ENCODE measurements at places on chromosomes 7 and 10.

DNA sequence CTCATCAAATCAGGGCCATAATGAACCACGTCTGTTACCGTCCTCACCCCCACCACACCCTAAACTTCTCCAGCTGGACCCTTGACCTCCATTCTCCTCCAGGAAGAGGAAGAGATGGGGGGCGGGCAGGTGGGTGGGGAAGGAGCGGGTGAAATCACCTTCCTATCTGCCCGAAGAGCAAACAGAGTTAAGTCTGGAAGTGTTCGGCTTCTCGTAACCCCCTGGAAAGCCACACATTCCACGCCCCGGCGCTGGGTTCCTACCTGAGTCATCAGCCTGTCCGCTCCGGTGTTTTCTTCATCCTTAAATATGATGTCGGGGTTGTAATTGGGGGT is 736 bp downstream of the SHH start:
- no peak for DNase-seq

- no peak for DNase-seq
These were observed at the start of gene CALHM3 for GRCh38 chr10:103479135-103479534. CALHM3 (minus strand) TSS chr10:103479240; CDS start chr10:103479032, 208 bp downstream.

GRCh38 chr7:55271661-55272060 is 93.5 kb upstream of the LANCL2 start:
- no peak for DNase-seq

DNA sequence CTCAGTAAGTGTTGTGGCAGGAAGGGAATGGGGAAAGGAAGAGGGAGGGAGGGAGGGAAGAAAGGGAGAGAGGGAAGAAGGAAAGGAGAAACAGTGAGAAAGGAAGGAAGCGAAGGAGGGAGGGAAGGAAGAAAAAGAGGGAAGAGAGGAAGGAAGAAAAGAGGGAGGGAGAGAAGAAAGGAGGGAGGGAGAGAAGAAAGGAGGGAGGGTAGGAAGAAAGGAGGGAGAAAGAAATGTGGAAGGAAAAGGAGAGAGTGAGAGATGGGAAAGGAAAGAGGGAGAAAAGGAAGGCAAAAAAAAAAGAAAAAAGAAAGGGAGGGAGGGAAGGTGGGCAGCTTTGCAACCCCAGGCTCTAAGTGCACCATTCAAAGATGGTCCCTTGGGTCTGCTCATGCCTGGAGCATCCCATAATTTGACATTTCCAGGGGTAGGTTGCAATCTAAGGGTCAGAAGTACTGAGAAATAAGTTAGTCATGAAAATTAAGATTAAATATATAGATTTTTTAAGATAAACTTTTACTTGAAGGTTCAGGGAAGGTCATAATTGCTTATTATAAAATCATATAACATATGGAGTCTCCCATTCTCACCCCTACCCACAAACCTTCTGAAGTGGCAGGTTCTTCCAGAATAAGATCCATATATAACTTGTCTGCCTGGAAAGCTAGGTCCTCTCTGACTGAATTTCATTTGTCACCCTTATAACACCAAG is 249.2 kb downstream of the PLXNA4 start:
- no peak for DNase-seq
